Umbilical cord (tissue), 2 donors: ENCODE measurements at places on chromosomes 5 and 9.

- DNase-seq: no peak
These were observed 71.5 kb upstream of the RAPGEF1 start for GRCh38 chr9:131811405-131811804.

DNA sequence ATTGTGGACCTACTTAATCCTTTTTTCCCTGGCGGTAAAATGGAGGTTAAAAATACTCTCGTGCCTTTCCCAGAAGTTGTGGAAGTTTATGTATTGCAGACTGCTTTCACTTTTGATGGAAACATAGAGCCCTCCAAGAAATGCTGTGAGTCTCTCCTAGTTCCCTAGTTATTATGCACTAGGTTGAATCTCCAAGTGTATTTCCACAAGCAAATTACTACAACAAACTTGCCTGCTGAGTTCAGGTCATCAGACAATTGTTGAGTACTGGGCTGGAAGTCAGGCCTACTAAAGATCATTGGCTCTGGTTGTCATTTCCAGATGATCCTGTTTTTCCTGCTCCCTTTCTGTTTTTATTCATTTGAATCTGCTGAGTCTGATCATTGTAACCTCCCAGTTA is 104.1 kb downstream of the CD180 start:
- peak; percentile 44 for DNase-seq

GRCh38 chr5:149434162-149435014 is 55.3 kb upstream of the IL17B start:
- DNase-seq: peak; percentile 79

DNA sequence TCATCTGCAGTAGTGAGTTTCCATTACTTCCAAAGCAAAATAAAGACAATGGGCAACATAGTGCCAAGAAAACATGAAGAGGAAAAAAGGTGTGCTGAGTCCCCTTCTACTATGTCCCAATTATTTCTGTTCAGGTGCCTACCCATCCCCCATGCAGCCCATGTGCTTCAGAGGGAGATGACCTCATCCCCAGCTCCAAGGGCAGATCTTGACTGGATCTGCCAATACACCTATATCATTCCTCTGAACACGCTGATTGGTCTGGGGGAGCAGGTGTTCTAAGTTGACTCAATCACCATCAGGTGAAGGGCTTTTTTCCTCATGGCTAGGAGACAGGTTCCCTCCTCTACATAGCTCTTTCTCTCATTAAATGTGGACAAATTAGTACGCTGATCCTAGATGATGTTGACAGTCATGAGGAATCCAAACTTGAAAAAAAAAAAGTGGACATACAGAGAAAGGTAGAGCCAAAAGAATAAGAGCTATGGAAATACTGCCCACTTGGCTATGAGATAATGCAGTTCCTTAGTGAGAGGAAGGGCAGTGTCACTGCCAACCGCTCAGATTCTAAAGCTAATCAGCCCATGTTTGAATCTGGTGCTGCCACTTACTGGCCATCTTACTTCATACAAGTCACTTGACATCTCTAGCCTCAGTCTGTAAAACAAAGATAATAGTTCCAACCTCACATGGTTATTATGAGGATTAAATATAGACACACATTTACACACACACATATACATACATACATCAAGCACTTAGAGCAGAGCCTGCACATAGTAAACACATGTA is 23.1 kb downstream of the PRELID2 start:
- DNase-seq: peak; percentile 38

DNA sequence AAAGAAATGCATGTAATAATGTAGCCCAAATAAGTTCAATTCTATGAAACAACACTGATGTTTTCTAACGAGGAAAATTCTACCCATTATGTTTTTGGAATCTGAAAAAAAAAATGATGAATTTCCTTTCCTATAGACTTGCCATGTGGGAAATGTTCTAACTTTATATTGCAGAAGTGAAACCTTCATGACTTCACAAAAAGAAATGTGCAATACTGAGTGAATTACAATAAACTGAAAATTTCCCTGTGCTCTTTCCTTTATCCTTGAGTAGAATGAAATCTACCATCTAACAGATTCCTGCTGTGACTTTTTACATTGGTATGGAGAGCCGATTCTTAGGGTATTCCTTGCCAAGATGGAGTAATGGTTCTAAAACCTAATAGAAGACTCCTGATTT is 1622.5 kb downstream of the MAT2B start:
- no peak for DNase-seq

DNA sequence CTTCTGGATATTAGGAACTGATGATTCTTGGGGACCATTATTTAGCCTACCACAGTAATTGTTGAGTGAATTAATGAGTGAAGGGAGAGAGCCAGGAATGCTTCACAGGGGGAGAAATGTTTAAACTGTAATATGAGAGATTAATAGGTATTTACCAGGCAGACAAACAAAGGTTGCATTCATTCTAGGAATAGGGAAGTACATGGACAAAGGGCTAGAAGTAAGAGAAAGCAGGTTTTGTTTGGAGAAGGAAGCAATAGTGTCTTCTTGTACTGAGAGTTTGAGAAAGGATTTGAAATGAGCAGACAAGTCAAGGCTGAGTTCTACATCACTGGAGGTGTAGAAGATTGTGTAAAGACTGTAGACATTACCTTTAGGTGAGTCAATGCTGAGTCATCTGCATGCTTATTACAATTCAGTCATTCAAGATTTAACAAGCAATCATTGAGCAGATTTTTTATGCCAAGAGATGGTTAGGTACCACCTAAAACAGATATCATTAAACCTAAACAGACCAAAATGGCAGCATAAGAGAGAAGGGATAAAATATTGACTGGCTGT is 8.0 kb downstream of the TAF1L start:
- DNase-seq: no peak
